Muscle of arm (tissue), 14 donors: ENCODE measurements at places on chromosomes 7 and 10. TPM values are rescaled to one million over a fixed set of nuclear protein-coding genes. Genes with fewer than 3 reads are reported as not detected.

GRCh38 chr10:132677473-132678227, 108.3 kb downstream of the NKX6-2 start:
- DNase-seq, result no peak

SFTPA1 gene
- not detected for polyA plus RNA-seq

DNA sequence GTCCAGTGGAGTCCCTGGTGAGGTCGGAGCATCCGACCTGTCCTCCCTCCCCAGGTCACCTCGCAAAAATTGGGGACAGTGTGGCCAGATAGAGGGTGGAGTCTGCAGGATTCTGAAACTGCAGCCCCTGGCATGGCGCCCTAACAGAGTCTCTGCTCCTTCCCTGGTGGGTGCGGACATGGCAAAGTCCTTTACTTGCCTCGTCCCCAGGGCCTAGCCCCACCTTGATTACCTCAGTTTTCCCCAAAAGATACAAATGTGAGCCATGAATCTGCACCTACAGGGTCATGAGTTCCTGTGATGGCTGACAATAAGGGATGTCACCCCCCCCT, 47.7 kb downstream of the NPVF start:
- no peak for DNase-seq

DNA sequence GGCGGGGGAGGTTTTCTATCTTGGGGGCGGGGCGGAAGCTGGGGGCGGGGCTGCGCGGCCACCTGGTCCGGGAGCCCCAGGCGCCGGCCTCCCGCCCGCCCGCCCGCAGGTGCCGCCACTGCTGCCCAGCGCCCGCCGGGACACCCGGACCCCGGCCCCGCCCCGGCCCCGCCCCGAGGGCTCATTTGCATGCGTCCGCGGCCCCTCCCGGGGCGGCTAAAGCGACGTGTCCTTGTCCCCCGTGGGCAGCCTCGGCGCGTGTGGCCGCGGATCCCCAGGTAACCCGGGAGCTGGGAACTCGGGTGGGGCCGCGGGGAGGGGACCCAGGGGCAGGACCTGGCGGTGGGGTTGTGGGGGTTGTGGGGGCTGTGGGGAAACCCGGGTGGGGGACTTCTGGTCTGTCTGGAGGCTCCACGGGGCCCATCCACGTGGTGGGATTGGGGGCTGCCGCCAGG, at the start of gene BHLHA15:
Gene BHLHA15, plus strand, starts transcription at position 219 of the 455 bp plus-strand sequence. CDS start 871 bp downstream, outside the sequence.
- no peak for DNase-seq

AMZ1 gene
- 0.27 TPM for polyA plus RNA-seq

GRCh38 chr10:130773941-130774340, 537.6 kb downstream of the TCERG1L start:
- DNase-seq, result peak; percentile 31

GRCh38 chr10:76624470-76624869, 1013.1 kb downstream of the KCNMA1 start:
- DNase-seq, result no peak

- no peak for DNase-seq
These were observed 6.6 kb upstream of the ITIH2 start for GRCh38 chr10:7696545-7696944.

DNA sequence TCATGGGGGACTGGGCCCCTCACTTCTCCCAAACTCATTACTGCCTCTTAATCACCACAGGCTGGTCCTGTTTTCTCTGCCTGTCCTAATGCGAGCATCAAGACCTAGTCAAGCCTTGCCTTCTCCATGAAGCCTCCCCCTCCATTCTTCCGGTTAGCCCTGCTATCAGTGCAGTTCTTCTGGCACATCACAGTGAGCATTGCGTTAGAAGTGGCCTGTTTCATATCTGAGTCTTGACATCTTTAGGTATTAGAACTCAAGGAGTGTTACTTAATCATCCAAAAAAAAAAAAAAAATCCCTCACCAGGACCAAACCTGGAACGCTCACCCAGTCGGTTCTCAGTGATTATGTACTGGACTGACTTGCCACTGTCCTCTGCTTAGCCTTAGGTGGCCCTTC, 17.4 kb downstream of the SNX10 start:
- no peak for DNase-seq

- no peak for DNase-seq
These were observed 117.1 kb upstream of the GATA3 start for GRCh38 chr10:7937315-7937945.

KCNMA1 gene
- not detected for polyA plus RNA-seq

GRCh38 chr7:4109481-4110110, 572.5 kb upstream of the FOXK1 start:
- no peak for DNase-seq

GRCh38 chr7:110891197-110891596, 199.7 kb upstream of the LRRN3 start:
- no peak for DNase-seq

- no peak for DNase-seq
These were observed 951 bp downstream of the ELOVL3 start for GRCh38 chr10:102227050-102227449.

CYP26C1 gene
- not detected for polyA plus RNA-seq

DNA sequence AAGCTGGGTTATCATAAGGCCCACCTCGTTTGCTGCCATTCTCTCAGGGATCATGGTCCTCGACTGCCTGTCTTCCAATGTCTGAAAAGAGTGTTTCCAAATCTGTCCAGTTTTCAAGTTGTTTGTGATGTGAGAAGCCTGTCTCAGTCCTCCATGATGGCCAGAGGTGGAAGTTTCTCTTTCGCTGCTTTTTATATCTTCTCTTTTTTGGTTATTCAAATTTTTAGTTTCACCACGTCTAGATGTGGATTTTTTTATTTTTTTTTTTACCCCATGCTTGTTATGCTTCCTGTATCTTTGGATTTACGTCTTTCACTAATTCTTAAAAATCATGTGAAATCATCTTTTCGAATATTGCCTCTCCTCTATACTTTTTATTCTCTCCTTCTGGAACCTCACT, 6.1 kb upstream of the RBM33 start:
- DNase-seq, result no peak

PMPCB gene
- not detected for polyA plus RNA-seq

SPDYE9 gene
- polyA plus RNA-seq, result 1.2 TPM

DNA sequence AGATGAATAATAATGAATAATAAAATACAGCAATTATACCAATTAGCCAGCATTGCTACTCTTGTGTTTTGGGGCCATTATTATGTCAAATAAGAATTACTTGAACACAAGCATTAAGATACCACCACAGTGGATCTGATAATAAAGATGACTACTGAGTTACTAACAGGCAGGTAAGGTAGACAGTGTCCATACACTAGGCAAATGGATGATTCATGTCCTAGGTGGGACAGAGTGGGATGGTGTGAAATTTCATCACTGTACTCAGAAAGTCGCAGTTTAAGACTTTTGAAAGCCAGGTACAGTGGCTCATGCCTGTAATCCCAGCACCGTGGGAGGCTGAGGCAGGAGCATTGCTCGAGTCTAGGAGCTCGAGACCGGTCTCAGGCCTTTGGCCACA, 8.7 kb upstream of the UNC5B start:
- DNase-seq, result no peak

DNA sequence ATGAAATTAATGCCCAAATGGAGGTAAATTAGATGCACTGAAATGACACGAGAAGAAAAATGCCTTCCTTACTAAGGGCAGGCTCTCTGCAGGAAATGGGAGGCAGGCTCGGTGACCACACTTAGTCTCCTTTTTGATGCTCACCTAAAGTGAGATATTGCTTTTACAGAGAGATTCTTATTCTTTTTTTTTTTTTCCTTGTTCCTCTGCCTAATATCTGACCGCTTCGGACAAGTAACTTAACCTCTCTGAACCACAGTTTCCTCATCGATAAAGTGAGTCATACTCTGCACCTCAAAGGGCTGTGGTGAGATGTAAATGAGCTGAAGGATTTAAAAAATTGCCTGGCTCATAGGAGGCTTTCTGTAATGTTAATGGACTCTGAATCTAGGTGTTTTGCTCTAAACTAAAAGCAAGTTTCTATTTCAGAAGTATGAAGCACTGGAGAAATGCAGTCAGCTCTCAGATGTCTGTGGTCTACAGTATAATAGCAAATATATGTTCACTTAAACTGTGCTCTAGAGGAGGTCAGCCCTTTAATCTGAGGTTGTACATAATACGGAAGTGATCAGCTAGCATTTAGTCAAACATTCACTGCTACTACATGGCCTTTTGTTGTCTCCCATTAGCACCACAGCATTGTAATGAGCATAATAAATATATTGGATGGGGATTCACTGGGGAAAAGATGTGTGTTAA, 23.2 kb downstream of the NKX2-3 start:
- no peak for DNase-seq

- no peak for DNase-seq
These were observed 9.3 kb downstream of the ANKRD7 start for GRCh38 chr7:118233799-118234198.

CAMK2B gene
- polyA plus RNA-seq, result 9.4 TPM

DNA sequence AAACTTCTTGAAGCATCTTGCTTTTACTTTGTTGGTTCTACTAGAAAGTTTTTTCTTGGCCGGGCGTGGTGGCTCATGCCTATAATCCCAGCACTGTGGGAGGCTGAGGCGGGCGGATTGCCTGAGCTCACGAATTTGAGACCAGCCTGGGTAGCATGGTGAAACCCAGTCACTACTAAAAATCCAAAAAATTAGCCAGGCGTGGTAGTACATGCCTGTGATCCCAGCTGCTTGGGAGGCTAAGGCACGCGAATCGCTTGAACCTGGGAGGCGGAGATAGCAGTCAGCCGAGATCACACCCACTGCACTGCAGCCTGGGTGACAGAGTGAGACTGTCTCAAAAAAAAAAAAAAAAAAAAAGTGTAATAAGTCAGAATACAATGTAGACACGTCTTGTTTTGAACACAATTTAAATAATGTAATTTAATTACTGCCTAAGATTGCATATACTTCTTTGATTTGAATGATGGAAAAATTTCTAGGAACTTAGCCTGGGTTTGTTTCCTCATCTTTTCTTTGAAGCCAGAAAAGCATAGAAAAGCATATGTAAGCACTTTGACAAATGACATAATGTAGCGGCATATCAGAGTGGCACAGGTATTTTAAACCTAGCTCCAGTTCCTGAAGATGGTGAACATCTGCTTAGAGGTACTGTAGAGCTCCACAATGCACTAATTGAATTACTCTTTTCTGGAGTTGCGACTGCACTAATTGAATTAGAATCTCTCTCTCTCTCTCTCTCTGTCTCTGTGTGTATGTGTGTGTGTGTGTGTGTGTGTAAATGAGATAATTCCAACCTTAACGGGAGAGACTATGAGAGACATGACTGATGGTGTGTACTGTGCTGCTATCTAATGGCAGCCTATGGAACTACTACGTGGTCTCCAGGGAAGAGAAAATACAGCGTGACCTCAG, 87.8 kb downstream of the BTRC start:
- DNase-seq, result peak; percentile 43

SYCE1 gene
- polyA plus RNA-seq, result not detected

- DNase-seq, result no peak
These were observed 35.8 kb upstream of the TRIM8 start for GRCh38 chr10:102608487-102608886.

- no peak for DNase-seq
These were observed 1.9 kb downstream of the HTR5A start for GRCh38 chr7:155071916-155072571.

DNA sequence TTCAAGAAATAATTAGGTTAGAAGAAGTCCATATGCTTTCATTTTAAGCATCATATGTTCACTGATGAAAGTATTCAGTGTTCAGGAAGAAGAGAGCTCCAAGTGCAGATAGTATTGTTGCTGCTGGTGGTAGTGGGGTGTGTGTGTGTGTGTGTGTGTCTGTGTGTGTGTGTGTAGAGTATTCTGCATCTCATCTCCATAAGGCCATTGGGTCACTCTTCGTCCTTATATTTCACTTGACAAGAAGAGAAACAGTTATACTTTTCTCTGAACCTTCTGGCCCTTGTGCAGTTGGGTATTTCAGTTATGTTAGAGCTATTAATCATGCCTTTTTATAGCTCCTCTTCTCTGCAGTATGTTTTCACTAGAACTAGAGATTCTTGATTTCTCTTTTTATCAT, 26.2 kb downstream of the ADAM22 start:
- DNase-seq, result no peak

FAM180A gene
- polyA plus RNA-seq, result not detected

DNA sequence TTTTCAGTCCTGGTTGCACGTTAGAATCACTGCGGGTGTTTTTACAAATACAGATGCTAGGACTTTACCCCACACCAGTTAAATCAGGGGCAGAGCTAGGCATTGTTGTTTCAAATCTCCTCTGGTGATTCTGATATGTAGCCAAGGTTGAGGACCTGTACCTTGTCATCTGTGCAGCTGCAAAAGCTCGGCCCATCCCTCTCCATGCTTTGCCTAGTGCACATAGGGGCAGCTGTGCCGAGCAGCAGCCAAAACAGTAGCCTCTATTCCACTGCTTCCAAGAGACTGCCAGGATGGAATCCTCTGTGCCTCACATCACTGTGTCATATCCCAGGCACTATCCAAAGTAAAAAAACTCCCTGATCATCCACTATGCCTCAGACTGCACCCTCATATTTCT, 181.3 kb downstream of the CDK14 start:
- DNase-seq, result no peak

UPK3B gene
- 13.7 TPM for polyA plus RNA-seq

NAMPT gene
- polyA plus RNA-seq, result 29.7 TPM

GRCh38 chr7:134792968-134793367, 13.5 kb downstream of the CALD1 start:
- DNase-seq, result no peak

GRCh38 chr7:101593556-101593955, 35.5 kb downstream of the MYL10 start:
- no peak for DNase-seq

- peak; percentile 17 for DNase-seq
These were observed 91.4 kb downstream of the IPMK start for GRCh38 chr10:58175990-58176900.

DNA sequence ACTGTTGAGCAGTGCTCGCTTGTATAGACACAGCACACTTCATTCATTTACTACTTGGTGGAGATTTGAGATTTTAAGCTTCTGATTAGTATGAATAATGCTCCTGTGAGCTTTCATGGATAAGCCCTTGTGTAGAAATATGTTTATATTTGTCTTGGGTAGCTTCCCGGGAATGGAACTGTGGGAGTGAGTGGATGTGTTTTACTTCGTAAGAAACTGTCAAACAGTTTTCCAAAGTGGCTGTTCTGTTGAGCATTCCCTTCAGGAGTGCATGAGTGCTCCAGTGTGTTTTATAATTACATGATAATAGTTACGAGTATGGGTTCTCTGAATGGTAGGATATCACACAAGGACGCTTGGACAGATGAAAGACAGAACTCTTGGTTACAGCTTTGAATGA, 49.4 kb downstream of the VWC2 start:
- DNase-seq, result no peak

GRCh38 chr7:68892236-68892635, 706.0 kb upstream of the AUTS2 start:
- DNase-seq, result no peak

SFTPA2 gene
- polyA plus RNA-seq, result not detected

CPA1 gene
- 3.2 TPM for polyA plus RNA-seq

DNA sequence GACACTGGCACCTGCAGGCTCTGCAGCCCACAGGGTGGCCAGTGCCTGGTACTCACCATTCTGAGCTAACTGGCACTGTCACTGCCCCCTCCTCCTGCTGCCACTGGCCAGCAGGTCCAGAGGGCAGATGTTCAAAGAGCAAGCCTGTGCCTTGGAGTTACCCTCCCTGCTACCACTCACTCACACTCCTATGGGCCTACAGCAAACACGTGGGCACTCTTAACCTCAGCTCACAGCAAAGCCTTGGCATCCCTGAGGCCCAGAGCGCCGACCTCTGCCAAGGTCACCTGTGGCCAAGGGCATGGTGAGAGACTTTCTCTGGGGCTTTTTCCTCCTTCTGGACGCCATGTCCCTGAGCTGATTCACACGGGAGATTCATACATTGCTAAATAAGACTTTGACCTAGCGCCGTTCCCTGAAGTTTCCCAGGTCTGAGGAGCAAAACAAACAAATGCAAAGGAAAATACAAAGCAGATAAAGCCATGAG, 270.0 kb upstream of the PPP2R2D start:
- DNase-seq, result no peak

OR6B1 gene
- not detected for polyA plus RNA-seq
